ENCODE measurements at places on chromosomes 4 and X.

DNA sequence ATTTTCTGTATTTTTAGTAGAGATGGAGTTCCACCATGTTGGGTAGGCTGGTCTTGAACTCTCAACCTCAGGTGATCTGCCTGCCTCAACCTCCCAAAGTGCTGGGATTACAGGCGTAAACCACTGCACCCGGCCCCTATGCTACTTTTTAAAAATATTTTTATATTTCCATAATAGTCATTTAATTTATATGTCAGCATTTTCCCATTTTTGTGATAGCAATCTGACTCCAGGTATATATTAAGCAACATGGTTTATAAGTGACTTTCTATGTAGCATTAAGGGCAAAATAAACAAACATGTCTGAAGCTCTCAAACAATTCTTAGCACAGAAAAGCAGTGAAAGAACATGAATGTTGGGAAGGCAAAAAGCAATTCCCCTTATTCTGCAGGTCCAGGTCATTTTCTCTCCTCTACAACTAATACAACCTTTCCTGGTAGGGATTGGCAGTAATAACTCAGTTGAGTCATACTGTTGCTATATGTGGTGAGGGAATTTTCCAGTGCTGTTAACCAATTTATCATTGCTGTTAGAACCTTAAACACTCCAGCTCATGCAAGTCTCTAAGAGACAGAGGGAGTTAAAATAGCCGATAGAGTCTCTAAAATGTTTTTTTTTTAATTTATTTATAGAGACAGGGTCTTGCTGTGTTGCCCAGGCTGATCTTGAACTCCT, 24.0 kb downstream of the SMIM14 start:
- no peak for DNase-seq

- no peak for DNase-seq
Measured at GRCh38 chr4:17490575-17491059, 21.3 kb downstream of the QDPR start.

- no peak for DNase-seq
Measured at GRCh38 chrX:63740382-63740781, 44.6 kb downstream of the ARHGEF9 start.

DNA sequence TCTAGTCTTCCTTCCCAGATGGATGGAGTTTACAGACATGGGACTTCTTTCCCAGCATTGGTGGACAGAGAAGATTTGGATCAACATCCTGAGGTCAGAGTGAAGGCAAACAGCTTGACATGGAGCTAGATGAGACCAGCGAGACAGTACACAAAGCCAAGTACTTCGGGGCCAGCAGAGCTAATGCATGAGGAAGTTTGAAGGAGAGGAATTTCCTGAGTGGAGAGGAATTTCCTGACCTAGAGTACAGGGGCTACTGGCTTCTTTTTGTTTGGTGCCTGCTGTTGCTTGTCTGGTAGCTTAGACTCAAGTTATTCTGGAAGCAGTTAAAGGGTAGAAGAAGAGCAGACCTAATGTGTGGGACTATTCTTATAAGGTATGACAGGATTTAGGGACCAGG, 69.1 kb upstream of the EOLA2 start:
- no peak for DNase-seq

GRCh38 chr4:2761035-2761923, 5.1 kb upstream of the TNIP2 start:
- DNase-seq = no peak

GRCh38 chr4:94332983-94333590, 9.5 kb downstream of the HPGDS start:
- DNase-seq = no peak

DNA sequence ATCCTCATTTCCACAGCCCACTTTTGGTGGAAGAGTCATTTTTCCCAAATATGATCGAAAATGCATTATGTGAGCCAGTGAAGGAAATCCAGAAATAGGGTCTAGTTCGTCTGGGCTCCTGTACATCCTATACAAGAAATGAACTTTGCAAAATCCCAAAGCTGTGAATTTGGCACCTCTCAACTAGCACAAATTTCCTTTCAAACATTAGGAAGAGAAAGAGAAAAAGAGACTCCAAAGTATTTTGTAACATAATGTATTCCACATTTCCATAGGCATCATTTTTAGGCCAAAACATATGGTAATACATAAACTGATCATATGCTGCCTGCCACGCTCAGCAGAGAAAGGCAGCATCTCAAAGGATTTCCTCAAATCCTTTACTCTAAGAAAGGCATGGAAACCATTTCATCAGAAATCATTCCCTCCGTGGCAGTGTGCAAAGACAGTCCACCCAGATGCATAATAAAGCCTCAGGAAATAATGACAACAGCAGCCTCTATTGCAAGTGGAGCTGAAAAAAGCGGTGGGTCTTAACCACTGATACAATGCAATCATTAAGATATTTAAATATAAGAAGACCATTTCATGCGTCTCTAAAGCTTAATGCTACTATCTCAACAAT, 56.8 kb downstream of the ANOS1 start:
- no peak for DNase-seq

- no peak for DNase-seq
Measured at GRCh38 chr4:25666031-25666630, 10.5 kb downstream of the SLC34A2 start.

DNA sequence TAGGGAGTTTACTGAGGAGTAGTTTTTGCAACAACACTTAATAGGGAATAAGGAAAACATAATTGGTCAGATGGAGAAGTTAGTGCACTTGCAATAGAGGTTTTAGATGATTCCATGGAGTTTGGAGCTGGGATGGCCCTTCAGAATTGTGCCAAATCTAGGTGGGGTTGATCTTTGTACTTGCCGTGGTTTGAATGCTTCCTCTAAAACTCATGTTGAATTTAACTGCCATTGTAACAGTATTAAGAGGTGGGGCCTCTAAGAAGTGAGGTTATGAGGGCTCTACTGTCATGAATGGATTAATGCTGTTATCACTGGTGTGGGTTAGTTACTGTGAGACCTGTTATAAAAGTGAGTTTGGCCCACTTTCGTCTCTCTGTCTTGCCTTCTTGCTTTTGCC, 94.4 kb upstream of the BOD1L1 start:
- DNase-seq = no peak

GRCh38 chrX:13569479-13570260, at the start of gene EGFL6:
Gene EGFL6 (plus strand): TSS chrX:13569601. CDS start chrX:13569862, 261 bp downstream.
- DNase-seq = no peak

DNA sequence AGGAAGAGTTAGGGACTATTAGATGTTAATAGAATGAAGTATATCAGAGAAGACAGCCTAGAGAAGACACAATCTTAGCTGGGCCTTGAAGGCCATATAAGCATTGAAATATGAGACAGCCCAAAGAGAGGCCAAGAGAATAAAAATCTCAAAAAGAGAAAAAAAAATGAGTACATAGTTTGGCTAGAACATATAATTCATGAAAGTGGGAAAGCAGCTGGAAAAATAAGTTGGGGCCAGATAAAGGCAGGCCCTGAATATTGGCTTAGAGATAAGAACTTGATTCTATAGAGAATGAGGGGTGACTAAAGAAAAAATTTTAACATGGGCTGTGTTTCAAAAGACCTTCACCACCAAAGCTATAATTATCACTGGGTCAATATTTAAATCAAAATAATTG, 7.4 kb upstream of the UTP3 start:
- DNase-seq = no peak

DNA sequence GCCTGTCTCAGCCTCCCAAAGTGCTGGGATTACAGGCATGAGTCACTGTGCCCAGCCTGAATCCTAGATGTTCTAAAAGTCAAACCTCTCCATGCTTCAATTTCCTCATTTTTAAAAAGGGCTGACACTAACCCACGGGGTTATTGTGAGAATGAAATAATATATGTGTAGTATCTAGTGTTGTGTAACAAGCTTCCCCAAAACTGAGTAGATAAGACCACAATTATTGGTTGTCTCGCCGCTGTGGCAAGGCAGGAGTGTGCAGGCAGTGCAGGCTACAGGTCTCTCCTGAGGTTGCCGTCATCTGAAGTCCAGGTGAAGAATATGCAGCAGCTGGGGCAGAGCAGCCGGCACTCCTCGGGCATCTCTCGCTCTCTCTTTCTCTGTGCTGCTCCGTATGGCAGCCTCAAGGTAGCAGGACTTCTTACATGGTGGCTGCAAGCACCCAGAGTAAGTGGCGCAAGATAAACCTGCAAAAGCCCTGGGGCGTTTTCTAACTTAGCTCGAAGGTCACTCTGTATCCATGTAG, 30.9 kb downstream of the RAB33B start:
- DNase-seq = peak; percentile 77

GRCh38 chr4:150070464-150071170, 7.6 kb upstream of the DCLK2 start:
- no peak for DNase-seq

- DNase-seq = no peak
Measured at GRCh38 chr4:92060333-92060732, 243.4 kb upstream of the GRID2 start.

All from inflammatory macrophage treated with lipopolysaccharide for 1 hour (primary cell).